ENCODE measurements at places on chromosomes 3 and 15. TPM values are rescaled to one million over a fixed set of nuclear protein-coding genes. Genes with fewer than 3 reads are reported as not detected.

DNA sequence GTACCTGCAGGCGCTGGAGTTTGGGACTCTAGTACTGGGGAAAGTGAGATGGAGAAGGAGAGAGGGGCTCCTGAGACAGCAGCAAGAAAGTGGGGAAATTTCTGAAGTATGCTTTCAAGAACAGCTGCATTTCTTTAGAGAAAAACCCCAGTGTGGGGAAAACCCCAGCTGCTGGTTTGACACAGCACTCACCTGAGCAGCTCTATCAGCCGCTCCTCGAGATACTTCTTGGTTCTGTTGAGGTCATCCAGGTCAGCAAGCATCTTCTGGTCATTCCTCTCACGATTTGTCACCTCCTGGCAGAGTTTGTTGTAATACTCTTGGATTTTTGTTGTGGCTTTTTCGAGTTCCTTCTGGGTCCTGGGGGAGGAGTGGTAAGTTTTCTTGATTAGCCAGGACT lies 18.8 kb downstream of the CXCR6 start:
- DNase-seq: no peak

- peak; percentile 64 for DNase-seq
These were observed 40.2 kb downstream of the SUMF1 start for GRCh38 chr3:4426782-4427344.

DNA sequence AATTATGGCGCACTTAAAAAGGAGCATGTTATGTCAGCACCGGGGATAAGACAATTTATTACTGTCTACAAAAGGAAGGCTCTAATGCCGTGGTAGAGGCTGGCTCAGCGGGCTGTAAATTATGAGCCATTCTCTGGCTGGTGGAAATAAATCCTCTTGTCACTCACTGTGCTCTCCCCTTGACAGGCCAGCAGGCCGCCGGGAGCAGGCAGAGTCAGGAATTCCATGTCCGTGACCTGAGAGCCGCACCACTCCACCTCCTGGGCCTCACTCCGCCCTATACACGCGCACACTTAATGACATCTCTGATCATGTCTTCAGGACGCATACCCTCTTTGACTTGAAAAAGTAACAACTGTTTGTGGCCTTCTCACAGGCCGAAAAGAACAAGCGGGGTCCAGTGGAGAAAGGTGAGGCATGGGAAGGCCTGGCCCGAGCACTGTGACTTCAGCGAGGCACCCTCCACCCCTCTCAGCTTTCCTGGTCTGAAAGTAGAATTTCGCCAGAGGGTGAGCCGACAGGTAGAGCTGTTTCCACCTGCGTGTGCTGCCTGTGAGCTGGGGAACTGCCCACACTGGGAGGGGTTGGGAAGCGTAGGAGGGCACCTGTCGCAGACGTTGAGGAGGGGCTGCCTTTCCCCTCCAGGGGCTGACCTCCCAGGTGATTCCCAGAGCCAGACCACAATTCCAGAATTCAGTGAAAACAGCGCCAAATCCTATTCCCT lies 13.2 kb upstream of the PCSK6 start:
- no peak for DNase-seq

- no peak for DNase-seq
These were observed 775.1 kb upstream of the CFAP20DC start for GRCh38 chr3:59824876-59825275.

DNA sequence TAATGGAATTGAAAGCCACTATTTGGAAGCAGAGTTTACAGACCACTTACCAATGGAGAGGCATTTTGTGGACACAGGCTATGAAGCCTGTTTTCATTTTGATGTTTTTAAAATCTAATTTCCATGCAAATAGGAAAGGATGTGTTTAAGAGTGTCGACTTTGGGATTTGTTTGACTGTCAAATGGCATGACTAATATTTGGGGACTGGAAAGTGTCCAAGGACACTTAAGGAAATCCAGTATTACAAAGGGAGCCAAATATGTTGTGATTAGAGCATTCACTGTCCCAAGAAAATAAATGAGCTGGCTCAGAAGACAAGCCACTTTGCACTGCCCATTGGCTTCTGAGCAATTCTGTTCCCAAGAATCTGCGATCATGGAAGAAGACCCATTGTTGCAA lies 34.0 kb upstream of the SLC6A11 start:
- no peak for DNase-seq

DNA sequence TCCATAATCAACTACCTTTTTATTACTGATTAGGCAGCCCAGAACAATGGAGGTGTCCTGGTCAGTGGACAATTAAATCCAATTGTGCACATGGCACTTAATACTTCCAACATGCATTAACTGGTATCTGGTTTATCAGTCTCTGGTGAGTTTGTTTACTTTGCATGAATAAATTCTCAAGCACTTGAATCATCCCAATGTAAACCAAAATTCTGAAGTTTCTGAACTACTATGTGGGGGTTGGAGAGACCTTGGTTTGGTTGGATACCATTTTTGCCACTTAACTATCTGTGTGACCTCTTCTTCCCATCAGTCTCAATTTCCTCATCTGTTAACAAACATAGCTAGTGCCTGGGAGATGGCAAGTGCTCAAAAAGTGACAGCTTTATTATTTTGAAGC lies 70.5 kb upstream of the MAP4 start:
- DNase-seq: no peak

GP5 gene
- total RNA-seq: 0.21 TPM

FBXO45 gene
- 16.0 TPM for total RNA-seq
